ENCODE measurements at places on chromosomes 7 and 10.

GRCh38 chr10:29798921-29799690 lies 164.3 kb upstream of the SVIL start:
- no peak for DNase-seq

DNA sequence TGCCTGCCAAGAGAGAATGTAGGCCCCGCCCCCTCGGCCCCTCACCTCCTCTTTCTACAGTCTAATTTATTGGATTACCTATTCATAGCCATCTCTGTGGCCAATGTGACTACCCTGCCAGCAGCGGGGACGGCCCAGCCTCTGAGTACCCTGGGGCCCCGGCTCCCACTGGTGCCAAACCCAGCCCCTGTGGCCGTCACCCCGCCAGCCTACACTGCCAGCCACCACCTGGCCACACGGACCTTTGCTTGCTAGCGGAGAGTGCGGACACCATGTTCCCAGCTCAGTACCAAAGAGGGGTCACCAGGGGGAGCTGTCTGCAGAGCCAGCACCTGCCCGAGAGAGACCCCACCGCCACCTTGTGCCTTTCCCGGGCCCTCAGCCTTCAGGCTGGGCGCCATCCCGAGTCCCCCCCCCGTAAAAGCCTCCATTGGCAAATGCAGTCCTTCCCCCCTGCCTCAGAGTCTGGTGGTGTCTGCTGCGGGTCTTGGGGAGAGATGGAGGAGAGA lies 511.1 kb downstream of the ZNF37A start:
- DNase-seq = no peak

- DNase-seq = no peak
Measured at GRCh38 chr7:22607180-22607579, 107.2 kb upstream of the STEAP1B start.

- no peak for DNase-seq
Measured at GRCh38 chr10:124495162-124495561, 33.5 kb downstream of the LHPP start.

GRCh38 chr10:43392748-43393147 lies 16.2 kb downstream of the HNRNPF start:
- no peak for DNase-seq

- DNase-seq = no peak
Measured at GRCh38 chr7:106222545-106222944, 62.2 kb downstream of the NAMPT start.

DNA sequence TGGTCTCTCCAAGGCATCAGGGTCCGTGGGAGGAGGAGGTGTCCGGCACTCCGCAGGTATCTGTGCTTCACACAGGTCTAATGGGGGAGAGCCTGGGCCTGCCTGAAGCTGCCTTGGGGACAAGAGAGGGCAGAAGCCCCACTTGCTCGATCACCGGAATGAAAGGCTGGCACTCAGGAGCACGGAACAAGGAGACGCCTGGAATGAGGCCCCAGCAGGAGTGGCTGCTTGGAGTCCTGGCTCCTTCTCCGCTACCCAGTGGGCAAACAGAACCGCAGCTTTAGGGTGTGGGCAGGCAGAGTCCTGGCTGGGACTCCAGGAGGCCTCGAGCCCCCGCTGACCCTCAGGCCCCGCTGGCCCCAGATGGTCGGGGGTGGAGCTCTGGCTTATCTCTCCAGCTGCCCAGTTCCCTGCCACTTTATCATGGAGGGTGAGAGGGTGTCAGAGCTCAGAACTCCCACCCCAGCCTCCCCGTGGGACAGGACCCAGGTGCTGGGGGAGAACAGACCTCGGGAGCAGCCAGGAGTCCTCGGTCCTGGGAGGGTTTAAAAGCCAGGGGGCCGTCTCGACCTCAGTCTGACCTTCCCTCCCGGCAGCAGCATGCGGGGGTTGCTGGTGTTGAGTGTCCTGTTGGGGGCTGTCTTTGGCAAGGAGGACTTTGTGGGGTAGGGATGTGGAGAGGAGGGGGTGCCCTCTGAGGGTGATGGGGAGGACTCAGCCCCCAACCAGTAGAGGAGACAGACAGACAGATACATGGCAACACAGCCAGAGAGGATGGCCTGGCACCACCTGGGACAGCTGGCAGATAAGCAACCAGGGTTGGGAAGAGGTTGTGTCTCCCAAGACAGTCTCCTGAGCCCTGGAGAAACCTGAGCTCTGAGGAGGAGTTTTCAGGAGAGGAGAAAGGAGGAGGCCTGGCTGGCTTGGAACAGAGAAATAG lies at the start of gene CPA1:
TSS of gene CPA1 (plus strand) at position 574 of the 940 bp plus-strand sequence. CDS start at position 601, 27 bp downstream.
- DNase-seq = no peak

DNA sequence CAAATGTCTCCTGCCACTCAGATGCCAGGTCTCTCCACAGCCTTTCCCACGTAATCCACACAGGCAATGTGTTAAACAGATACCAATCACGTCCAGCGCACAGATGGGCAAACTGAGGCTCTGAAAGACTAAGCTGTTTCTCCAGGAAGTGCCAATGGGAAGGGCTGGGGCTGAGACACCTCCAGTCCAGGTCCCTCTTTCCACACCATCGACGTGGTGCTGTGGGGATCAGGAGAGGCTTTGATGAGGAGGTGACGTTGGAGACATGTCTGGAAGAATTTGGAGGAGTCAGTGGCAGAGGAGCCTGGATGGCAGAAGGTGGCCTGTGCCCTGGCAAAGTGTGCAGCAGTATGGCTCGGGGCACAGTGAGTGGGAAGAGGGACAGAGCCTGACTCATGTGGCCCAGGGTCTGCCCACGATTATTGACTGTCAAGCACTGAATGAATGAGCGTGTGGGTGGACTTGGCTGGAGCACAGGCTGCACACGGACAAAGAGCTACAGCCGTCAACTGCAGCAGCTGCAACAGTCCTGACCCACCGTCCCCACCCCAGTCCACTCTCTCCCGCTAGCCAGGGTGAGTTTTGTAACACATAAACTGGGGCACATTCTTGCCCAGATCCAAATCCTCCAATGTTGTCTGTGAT lies 40.8 kb upstream of the HSPA12A start:
- no peak for DNase-seq

- no peak for DNase-seq
Measured at GRCh38 chr10:86102451-86102850, 264.1 kb downstream of the GRID1 start.

DNA sequence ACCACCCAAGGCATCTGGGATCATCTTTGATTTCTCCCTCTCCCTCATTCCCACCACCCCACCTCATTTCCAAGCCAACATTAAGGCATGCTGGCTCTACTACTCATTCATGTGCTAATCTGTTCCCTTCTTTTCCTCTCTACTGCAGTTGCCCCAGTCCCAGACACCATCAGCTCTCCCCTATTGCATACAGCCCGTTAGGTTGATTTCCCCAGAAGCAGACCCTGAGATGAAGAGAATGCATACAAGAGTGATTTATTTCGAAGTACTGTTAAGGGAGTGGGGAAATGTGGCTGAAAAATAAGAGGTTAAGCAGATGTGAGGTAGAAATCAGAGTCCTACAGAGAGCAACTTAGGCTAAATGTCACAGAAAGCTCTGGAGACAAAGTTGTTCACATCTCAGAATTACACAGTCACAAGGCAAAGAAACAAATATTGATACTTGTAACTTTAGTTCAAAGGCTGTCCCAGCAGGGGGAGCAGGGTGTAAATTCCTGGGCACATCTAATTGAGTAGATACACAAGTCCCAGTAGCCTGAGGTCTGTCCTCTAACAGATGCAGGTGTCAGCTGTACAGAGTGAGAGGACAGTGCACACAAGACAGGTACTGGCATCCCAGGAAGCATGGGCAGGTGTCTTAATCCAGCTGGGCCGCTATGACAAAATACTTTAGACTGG lies 20.9 kb downstream of the AKR1D1 start:
- no peak for DNase-seq

- no peak for DNase-seq
Measured at GRCh38 chr7:26857506-26858240, 6.7 kb downstream of the SKAP2 start.

GRCh38 chr10:62666275-62666674 lies 138.2 kb upstream of the ADO start:
- no peak for DNase-seq

- no peak for DNase-seq
Measured at GRCh38 chr7:25234336-25234735, 6.0 kb upstream of the NPVF start.

GRCh38 chr10:88062798-88063472 lies 199.5 kb downstream of the PTEN start:
- no peak for DNase-seq

- DNase-seq = peak; percentile 7
Measured at GRCh38 chr7:118214051-118214832, 10.3 kb upstream of the ANKRD7 start.

GRCh38 chr10:129419397-129419796 lies 47.6 kb upstream of the MGMT start:
- no peak for DNase-seq

- no peak for DNase-seq
Measured at GRCh38 chr7:107948645-107949442, 54.1 kb downstream of the LAMB1 start.

DNA sequence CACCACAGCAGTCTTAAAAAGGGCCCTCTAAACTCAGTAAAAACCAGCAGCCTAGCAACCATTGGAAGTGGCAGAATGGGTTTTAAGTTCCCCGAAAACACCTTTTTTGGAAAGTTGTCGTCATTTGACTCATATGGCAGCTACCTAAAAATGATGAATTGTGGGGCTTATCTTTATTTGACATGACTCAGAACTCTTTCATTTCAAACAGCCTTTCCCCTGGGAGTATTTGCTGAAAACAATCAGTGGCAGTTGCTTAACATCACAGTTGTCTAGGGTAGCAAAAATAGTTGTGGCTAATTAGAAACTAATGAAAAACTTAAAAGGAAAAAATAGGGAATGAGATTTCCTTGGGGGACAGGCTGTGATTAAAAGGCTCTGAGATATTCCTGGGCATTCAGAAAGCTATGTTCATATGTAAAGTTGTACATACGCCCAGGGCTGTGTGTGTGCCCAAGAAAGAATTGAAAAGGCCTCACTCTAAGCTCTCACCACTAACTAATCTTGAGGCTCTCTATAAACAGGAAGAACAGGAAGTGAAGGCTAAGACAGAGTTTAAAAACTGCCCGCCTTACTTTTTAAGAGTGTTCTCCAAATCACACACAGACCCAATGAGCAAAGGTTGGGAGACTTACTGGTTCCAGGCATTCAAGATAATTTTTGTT lies 81.7 kb upstream of the HECTD2 start:
- DNase-seq = no peak

- DNase-seq = no peak
Measured at GRCh38 chr10:43667317-43667731, 18.6 kb upstream of the ZNF32 start.

- DNase-seq = no peak
Measured at GRCh38 chr10:76509446-76509845, 1078.0 kb downstream of the LRMDA start.

- no peak for DNase-seq
Measured at GRCh38 chr7:135232720-135233119, 918 bp upstream of the STRA8 start.

- DNase-seq = no peak
Measured at GRCh38 chr10:124516181-124516580, 54.6 kb downstream of the LHPP start.

DNA sequence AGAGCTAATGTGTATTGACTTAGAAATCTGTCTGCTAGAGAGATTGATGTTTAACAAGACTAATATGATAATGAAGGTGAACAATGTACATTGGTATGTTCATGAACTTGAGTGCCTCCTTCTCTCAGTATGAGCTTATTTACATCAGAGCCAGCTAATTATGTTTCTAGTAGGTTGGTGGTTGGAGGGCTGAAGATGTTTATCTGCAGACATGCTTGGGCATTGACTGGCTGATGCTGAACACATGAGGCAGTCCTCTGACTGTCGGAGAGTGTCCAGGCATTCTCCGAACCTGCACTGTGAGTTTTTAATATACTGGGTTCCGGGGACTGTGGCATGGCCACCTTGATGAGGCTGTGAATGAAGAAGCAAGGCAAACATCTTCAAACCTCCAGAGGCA lies 47.5 kb downstream of the BMPER start:
- DNase-seq = no peak

GRCh38 chr7:71543396-71543795 lies 411.5 kb downstream of the GALNT17 start:
- DNase-seq = no peak

GRCh38 chr7:13093160-13093559 lies 405.7 kb downstream of the ARL4A start:
- no peak for DNase-seq

DNA sequence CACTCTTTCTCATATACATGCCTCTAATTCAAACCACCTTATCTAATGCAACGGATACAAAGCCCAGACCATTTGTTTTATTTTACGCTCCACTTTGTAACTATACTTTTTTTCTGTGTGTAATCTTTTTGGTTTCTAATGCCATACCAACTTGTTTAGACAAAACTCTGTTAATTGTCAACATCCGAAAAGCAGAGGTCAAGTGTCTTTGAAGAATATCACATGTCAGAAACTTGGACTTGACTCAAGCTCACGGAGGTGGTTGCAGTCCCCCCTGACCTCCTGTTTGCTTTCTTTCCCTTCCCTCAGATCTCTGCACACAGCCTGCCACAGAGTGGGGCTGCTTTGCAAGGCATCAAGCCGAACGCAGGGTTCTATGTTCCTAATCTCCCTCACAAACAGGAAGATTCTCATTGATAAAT lies 698.9 kb downstream of the PARD3 start:
- no peak for DNase-seq

DNA sequence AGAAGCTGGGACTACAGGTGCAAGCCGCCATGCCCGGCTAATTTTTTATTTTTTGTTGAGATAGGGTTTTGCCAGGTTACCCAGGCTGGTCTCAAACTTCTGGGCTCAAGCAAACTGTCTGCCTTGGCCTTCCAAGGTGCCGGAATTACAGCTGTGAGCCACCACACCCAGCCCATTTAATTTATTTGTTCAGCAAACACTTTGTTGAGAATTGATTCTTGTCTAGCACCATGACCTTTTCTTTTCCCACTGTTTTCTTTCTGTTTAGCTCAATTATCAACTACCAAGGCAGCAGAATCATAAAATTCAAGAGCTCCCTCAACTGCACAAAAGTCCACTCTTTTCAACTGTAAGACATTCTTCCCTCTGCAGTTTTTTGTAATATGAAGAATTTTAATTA lies 47.8 kb upstream of the PARD3 start:
- no peak for DNase-seq

- no peak for DNase-seq
Measured at GRCh38 chr10:93746844-93747284, 10.9 kb upstream of the LGI1 start.

DNA sequence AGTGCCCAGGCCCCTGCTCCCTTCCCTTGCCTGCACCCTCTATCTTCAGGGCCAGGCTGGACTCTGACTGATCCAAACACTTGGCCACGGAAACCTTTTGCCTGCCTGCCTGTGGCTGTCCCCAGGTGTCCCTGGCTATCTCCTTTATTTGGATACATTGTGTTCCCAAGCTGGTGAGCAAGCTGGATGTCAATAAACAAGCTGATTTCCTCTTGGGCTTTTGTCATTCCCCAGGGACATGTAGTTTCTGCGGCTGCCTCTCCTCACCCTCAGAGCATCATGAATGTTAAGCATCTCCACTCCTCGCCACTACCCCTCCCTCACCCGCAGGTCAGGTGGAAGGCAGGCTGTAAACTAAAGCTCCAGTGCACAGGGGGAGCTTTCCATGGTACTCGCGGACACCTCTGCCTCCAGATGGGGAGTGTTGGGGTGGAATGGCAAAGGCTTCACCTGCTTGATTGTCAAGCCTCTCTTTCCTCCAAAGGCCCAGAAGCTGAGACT lies 6.9 kb downstream of the GHRHR start:
- no peak for DNase-seq

GRCh38 chr10:2279711-2280110 lies 542.4 kb upstream of the ADARB2 start:
- no peak for DNase-seq

- DNase-seq = peak; percentile 29
Measured at GRCh38 chr7:148941598-148942275, 57.6 kb upstream of the EZH2 start.

Measured in stimulated activated CD4-positive, alpha-beta T cell treated with anti-CD3 and anti-CD28 coated beads, Interleukin-1b, Interleukin-23, amount 100 ng/mL, for 1 hour (primary cell).